ENCODE measurements at places on chromosomes 13 and 19.

DNA sequence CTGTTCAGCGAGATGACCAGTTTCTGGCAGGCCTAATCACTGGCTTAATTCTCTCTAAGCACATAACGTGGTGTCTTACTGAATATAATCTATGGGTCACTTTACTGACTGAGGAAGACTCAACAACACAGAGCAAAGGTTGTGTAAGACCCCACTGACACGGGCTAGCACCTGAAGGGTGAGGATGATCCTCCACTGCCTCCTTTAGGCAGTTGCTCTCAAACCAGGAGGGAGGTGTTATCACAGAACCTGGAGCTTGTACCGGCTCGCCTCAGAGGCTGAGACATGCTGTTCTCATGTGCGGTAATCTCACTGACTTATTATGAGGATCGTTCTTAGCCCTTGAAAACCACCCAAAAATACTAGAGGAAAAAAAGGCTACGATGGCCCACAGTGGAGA lies 28.3 kb downstream of the RCBTB2 start:
- DNase-seq = no peak

DNA sequence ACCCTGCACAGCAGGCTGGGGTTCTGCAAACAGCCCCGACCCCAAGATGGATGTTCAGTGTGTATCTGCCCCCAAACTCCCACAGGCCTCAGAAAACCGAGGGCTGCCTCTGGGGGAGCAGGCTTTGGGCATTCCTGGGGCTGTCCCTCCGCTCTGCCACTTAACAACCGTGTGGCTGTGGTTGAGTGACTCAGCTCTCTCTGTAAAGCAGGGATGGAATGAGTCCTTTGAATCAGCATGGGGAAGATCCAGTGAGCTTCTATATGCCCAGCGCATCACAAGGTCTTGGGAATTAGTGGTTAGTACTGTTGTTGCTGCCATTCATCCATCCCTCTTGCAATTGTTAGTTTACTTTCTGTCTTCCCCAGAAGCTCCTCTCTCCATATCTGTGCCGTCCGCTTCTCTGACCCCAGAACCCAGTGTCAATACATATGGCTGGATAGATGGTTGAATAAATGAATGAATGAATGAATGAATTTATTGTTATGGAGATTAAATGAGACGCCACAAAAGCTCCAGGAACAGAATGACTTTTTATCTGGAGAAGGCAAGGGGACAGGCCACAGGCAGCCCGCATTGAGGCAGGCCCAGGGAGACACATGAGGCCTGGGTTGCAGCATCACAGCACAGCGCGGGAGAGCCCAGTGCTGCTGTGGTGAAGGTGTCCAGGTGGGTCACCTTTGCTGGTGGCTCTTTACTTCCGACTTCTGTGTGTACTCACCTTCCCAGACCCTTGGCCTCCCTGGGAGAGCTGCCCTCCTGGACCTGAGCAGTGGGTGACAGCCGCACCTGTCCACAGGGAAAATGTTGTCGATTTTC lies 89.2 kb downstream of the RGCC start:
- peak; percentile 51 for DNase-seq

DNA sequence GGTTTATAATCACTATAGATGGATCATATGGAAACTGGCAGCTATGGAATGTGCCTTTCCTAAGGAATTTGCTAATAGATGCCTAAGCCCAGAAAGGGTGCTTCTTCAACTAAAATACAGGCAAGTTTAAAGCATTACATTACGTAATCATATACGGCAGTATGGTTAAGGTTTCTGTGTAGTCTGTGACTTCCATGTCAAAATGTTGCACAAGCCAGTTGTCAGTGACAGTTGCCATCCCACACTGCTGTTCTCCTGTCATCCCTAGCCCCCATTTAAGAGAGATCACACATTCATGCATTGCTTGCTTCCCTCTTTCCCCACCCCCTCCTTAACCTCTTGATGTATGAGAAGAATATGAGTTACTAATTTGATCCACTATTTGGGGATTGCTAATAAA lies 47.3 kb downstream of the BRCA2 start:
- DNase-seq = no peak

GRCh38 chr13:31261241-31261640 lies 61.5 kb downstream of the B3GLCT start:
- DNase-seq = no peak

DNA sequence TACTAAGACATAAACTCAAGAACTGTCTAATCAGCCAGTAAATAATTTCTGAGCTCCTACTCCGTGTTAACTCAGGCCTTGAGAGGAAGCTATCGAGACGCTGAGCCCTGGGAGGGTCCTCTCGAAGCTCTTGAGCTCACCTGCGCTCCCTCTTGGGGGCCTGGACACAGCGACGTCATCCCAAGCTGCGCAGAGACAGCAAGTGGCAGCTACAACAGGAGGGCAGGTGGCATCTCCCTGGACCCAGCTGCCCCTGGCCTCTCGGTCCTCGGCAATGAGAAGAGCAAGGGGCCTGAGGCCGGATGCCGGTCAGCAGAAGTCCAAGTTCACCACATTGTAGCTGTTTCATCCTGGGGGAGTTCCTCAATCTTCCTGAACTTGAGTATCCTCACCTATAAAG lies 30.5 kb upstream of the TUBGCP3 start:
- DNase-seq = no peak

GRCh38 chr13:84741253-84741652 lies 859.0 kb upstream of the SLITRK1 start:
- DNase-seq = no peak

DNA sequence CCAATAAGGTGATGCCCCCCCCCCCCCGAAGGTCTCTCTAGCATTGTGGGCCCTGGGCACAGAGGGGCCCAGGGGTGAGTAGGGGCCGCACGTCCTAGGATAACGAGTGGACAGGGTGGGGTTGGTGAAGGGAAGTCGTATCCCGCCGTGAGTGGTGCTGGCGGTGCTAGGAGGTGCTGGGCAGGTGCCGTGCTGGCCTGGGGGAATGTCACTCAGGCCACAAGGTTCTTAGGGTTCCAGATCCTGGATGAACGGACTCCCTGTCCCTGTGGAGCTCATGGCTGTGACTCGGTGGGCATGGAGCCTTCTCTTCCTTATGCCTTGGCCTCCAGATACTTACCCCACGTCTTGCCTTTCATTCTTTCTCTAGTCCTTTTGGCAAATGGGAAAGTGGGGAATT lies 157.4 kb upstream of the SOX1 start:
- DNase-seq = no peak

DNA sequence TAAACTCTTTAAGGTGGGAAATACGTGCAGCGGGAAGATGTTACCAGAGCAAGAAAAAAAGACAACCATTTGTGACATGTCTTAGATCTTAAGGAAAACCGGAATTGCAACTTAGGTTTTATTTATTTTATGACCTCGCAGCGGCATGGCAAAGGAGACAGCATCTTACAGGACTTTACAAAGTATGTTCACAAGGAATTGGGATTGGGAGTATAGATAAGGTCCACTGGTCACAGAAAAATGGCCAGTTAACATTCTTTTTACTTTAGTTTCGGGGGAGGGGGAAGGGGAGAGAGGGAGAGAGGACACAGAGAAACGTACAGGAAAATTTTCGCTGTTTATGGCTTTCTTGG lies 104.5 kb upstream of the DIAPH3 start:
- DNase-seq = no peak

DNA sequence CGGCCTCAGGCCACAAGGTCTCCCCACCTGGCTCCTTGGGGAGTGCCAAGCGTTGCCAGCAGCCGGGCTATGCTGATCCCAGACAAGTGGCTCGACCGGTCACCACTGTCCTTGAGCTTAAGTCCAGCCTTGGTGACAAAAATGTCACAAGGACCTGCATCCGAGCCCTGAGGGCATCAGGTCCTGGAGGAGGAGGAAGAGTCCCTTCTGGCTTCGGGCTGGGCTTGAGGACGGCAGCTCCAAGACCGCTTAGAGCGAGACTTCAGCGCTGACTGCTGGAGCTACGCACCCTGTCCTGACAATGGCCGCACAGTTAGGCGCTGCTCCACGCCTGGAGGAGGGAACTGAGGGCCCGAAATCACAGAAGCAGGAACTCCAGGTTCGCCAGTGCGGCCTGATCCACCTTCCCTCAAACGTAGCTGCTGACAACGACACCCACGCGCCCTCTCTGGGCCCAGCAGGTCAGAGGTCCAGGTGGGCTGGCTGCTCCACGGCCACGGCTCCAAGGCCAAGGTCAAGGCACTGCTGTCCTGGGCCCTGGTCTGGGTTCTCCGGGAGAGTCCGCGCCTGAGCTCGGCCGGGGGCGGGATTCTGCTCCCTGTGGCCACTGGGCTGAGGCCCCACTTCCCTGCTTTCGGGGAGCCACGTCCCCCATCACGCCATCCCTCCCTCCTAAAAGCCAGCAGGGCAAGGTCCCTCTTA lies 7.0 kb downstream of the SBNO2 start:
- no peak for DNase-seq

DNA sequence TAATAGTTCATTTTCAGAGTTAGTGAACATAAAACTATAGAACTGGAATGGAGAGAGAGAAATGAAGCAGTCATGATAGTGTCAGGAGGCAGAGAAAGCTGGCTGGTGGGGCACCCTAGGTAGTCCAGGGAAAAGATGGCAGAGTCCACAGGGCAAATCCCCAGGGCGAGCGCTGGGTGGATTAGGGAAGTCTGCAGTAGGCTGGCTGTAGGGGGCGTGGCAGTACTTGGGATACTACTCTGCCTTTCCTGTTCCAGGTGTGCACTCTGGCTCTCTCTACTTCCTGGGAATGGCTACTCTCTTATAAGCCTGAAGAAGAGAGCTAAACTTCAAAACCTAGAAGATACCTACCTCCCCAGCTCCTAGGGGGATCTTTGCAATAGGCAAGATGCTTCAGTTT lies 232.9 kb upstream of the SLC10A2 start:
- no peak for DNase-seq

- DNase-seq = peak; percentile 62
These were observed 1.4 kb upstream of the ICAM1 start for GRCh38 chr19:10269333-10270179.

DNA sequence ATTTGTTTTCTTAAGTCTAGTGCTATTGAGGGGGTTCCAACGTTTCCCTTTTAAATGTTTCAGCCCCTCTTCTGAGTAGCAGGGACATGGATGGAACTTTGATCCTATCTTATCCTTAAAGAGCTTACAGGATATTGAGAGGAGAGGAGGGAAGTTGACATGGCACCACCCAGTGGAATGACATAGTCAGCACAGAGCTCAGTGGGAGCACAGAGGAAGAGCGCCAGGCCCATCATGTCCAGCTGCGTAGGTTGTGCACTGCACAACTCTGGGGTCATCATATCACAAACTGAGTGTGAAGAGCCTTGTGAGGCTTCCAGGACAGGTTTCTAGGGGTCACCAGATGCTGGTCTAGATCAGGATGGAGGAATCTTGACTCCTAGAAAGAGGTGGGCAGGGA lies 4.6 kb upstream of the CDC42EP5 start:
- DNase-seq = no peak

GRCh38 chr13:90485436-90485835 lies 862.1 kb upstream of the MIR17HG start:
- DNase-seq = peak; percentile 82

DNA sequence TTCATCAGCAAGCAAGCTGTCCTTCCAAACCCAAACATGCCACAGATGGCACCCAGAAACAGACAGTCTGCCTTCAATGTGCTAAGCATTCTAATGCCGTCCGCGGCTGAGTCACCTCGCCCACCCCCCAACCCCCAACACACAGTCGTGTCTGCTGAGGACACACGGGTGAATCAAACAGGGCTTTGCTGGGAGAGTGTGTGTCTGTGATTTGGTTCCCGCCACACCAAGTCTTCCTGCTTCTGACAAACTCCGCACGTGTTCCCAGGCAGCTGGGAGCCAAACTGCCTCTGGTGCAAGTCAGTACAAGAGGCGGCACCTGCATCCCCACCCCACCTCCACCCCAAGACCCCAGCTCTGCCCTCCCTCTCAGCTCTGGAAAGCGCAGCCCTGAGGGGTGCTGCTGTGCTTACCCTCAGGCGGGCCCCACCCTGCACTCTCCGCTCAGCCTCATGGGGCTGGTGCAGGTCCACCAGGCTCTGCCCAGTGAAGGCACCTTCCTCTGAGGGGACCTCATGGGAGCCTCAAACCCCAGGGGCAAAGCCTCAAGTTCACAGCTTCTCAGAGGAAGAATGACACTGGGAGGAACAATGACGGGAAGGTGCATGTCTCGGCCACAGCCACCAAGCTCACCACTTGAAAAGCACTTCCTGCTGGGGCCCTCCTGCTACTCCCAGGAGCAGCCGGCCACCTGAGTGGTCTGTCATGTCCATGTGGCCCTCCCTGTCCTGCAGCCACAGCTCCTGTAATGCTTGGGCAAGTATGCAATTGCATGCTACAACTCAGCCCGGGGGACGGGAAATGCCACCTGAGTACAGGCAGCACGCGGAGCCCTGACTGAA lies 15.0 kb upstream of the SLC35E1 start:
- DNase-seq = peak; percentile 71

- DNase-seq = peak; percentile 36
These were observed 132.8 kb upstream of the SPRY2 start for GRCh38 chr13:80473695-80474094.

DNA sequence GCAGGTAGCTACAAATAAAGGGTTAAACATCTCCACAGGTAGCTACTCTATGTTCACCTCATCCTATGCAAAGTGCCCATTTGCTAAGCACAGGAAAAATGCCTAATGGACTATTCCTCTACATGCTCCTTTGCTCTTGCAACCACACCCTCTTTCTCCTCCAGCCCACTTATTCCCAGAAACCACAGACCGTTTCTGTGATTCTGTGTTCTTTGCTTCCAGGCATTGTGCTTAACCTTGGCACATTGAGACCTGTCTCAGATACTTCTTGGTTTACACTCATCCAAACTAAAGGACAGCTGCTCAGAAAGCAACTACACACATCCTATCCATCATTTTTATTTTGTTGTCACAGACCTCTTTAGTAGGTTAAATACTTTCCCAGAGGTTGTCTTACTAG lies 785.0 kb upstream of the MIR17HG start:
- no peak for DNase-seq

DNA sequence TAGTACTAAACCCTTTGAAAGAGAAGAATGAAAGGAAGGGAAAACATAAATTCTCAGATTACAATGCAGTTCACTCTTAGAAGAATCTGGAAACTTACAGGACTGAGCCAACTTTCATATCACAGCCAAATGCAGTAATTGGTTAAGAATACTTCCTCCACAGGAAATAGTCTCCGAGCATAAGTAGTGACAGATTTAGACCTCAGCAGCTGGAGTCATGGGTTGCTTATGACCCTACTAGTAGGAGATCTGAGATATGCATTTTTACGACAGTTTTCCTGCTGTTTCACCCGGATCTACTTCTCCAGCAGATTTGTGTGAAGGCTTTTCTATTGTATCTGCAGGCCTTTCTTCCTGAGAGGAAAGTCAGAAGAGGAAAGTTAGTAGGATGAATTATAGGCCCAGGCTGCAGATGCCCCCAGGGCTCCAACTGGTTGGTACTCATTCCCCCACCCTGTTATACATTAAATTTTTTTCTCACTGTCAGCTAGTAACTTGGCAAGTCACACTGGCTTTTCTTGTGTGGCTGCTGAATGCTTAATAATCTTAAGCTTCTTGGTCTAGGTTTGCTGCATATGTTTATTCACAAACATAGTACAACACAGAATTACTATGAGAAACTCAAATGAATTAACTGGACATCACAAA lies 1241.5 kb upstream of the MIR17HG start:
- peak; percentile 20 for DNase-seq

- no peak for DNase-seq
These were observed 17.5 kb downstream of the PEPD start for GRCh38 chr19:33504058-33504444.

- DNase-seq = peak; percentile 73
These were observed 516.0 kb downstream of the DCT start for GRCh38 chr13:93963266-93964145.

GRCh38 chr13:43728421-43728820 lies 58.4 kb downstream of the ENOX1 start:
- peak; percentile 43 for DNase-seq
